ENCODE measurements at places on chromosomes 1 and 21.
A peak's percentile ranks its signal among the peaks of the same experiment; 100 is the strongest.

DNA sequence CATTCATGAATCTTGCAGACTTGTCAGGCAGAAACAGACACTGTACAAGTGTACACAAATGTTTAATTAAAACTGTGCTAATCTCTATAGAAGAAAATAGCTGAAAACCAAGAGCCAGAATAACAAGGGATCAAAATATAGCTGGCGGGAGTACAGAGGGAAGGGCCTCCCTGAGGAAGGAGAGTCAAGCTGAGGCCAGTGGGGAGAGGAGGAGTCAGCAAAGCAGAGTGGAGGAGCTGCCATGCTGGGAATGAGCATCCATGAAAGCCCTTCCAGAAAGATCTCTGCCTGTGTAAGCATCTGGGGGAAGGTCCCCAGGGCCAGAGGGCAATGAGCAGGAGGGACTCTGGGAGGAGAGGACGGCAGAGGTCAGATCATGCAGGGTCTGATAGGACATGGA lies 15.1 kb downstream of the SLAMF8 start:
- no peak for DNase-seq

DNA sequence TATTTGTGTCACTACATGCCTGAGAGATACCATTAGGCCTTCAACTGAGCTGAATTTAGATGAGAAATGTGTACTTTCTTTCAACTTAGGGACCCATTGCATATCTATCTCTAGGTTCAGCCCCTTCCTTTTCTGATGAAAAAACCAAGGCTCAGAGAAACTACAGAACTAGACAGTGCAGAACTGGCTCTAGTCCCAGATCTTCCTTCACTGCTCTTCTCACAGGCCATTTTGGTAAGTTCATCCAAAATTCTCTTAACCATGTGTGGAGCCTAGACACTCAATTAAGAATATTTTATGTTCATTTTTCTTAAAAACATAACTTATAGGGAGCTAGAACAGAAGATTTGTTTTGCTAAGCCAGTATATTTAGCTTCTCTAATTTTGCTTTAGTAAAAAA lies 128.9 kb downstream of the ASTN1 start:
- no peak for DNase-seq

DNA sequence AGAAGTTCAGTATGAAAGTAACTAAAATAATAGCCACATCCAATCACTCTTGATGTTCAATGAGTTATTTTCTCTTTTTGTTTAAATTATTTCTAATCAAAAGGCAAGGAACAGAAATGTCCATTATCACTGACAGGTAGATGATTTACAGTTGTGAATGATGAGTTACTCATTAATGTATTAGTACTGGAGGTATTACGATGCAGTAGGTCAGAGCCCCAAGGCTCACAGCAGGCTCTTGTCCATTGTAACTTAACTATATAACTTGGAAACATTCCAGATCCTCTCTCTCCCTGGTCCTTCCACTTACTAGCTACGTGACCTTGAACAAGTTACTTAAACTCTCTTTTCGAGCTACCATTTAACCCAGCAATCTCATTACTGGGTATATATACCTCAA lies 39.5 kb downstream of the CRB1 start:
- DNase-seq: no peak

DNA sequence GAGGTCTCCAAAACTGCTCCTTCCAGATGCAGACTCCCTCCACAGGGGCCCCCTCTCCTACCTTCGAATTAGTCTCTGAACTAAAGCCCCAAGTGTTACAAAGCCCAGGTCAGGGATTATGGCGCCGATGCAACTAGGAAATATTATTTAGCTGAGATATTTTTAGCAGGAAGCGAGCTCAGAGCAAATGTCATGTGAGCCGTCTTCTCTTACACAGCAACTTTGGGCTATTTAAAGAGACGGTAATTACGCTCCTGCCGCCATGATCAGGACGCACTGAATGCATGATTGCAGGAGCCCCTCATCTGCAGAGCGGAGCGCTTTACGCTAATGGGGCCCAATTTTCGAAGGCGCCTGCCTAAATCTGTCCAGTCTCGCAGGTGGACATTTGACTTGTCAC lies 55.3 kb upstream of the TARDBP start:
- no peak for DNase-seq

DNA sequence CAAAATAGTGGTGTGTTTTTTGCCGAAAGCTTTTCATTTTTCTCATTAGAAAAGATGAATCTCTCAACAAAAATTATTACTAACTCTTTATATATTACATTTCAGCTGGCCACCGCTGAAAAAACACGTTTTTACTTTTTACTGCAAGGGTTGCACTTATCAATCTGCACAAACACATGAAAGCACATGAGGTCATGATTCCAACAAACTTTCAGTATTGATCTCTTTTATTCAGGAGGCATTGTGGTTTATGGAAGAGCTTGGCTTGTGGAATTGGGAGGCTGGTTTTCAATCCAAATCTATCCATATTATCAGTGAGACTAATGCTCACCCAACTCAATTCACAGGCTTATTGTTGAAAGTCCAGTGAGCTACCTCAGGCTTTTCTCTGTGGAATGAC lies 20.6 kb upstream of the LPGAT1 start:
- DNase-seq: no peak

DNA sequence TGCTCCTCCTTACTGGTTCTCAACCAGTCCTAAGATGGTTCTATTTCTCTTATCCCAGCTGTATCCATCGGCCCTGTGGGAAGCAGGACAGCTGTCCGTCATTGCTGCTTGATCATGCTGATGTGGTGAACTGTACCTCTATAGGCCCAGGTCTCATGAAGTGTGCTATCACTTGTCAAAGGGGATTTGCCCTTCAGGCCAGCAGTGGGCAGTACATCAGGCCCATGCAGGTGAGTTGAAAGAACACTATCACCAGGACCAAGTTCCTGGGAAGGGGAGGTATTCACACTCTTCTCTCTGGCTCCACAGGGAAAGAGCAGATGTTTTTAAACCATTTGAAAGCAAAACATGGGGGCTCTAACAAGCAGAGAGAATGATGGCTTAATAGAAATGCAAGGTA lies 302.6 kb downstream of the PAPPA2 start:
- no peak for DNase-seq

GRCh38 chr1:84688463-84689061 lies 1.7 kb downstream of the SSX2IP start:
- no peak for DNase-seq

GRCh38 chr1:184954232-184954995 lies 19.9 kb downstream of the NIBAN1 start:
- no peak for DNase-seq

- no peak for DNase-seq
Observed at GRCh38 chr1:175697255-175697654, 46.1 kb downstream of the TNR start.

DNA sequence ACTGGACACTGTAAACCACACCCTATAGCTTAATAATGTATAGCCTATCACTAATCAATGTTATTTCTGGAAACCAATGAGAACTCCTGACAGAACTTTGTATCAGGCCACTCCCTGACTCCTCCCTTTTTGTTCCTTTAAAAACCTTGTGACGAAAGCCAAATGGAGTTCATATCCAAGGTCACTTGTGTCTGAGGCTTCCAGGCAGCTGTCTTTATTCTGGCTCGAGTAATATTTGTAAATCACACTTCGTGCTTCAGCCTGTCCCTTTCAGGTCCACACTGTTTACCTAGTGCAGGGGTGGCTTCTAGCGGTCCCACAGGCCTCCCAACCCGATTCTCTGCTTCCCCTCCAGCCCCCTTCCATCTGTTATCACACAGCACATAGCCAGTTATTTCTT lies 16.2 kb upstream of the CAPN9 start:
- DNase-seq: peak; percentile 69

DNA sequence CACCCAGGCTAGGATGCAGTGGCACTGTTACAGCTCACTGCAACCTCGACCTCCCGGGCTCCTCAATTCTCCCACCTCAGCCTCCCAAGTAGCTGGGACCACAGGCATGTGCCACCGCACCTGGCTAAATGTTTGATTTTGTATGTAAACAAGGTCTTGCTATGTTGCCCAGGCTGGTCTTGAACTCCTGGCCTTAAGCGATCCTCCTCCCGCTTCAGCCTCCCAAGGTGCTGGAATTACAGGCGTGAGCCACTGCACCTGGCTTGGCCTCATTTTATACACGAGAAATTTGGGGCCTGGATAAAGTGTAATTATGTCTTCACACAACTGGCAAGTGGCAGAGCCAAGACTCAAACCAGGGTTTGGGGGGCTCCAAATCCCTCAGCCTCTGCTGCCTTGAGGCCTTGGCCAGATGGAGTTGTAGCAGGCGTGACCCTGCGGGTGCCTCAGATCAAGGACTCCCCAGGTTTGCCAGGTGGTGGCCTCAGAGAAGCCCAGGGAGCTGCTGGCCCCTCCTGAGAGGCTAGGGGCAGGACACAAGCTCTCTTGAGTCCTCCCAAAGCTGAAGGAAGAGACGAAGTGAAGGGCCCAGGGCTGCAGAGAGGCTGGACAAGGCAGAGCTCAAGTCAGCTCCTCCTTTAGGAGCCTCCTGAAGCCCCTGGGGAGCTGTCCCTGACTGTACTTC lies 61.7 kb downstream of the MDM4 start:
- no peak for DNase-seq

- DNase-seq: no peak
Observed at GRCh38 chr1:229860926-229861325, 206.1 kb upstream of the GALNT2 start.

- no peak for DNase-seq
Observed at GRCh38 chr1:116854403-116854690, 55.4 kb upstream of the PTGFRN start.

- no peak for DNase-seq
Observed at GRCh38 chr1:245263529-245264095, 108.8 kb downstream of the KIF26B start.

GRCh38 chr1:186054003-186054402 lies 319.8 kb downstream of the HMCN1 start:
- no peak for DNase-seq

GRCh38 chr1:72284348-72285073 lies 2.2 kb upstream of the NEGR1 start:
- no peak for DNase-seq

DNA sequence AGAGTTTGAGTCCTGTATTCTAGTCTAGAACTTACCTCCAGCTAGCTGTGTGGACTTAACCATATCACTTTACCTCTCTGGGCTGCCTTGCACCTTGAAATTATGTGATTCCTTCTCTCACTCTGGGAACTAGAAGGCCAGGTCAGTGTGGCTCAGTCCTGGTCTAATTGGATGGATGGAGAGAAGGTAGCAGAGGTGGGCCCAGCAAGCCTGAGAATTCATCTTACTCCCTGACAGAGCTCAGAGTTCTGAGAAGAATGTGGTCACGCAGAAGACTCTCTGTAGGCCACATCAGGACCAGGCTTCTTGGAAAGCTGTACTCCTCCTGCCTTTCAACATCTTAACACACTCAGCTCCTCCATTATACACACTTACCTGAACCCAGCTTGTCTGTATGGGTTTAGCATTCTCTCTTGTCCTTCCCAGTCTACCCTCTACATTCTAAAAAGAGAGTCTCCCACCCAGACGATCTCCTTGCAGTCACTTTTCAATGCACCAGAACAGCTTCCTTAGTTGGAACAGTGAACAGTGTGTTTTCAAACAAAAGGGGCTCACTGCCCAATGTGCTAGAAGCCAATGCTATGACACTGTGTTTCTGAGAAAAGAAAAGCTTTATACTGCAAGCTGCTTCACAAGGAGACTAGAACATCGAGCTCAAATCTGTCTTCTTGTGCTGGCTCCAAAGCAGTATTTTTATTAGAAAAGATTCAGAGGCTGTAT lies 60.5 kb downstream of the CAPN9 start:
- no peak for DNase-seq

DNA sequence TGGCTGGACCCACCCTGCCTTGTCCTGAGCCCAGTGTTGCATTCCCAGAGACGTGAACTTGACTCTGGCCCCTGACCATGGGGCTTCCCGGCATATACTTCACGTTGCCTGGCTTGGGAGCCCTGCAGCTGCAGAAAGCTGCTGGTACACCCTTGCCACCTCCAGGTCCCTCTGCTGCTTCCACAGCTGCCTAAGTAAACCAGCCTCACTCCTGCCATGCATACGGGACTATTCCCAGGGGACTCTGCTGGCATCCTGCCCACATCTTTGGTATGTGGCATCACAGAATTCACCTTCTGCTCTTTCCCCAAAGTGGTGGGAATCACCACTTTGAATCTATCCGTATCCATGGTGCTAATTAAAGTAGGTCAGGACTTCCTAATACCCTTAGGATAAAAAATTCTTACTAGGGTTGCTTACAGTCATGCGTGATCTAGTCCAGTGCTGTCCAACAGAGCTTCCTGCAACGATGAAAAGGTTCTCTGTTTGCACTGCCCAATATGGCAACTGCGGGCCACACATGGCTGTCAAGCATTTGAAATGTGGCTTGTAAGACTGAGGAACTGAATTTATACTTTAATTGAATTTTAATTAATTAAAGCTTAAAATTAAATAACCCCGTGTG lies 203.0 kb downstream of the GRIK3 start:
- no peak for DNase-seq

GRCh38 chr1:154499446-154499845 lies 2.6 kb upstream of the TDRD10 start:
- DNase-seq: no peak

DNA sequence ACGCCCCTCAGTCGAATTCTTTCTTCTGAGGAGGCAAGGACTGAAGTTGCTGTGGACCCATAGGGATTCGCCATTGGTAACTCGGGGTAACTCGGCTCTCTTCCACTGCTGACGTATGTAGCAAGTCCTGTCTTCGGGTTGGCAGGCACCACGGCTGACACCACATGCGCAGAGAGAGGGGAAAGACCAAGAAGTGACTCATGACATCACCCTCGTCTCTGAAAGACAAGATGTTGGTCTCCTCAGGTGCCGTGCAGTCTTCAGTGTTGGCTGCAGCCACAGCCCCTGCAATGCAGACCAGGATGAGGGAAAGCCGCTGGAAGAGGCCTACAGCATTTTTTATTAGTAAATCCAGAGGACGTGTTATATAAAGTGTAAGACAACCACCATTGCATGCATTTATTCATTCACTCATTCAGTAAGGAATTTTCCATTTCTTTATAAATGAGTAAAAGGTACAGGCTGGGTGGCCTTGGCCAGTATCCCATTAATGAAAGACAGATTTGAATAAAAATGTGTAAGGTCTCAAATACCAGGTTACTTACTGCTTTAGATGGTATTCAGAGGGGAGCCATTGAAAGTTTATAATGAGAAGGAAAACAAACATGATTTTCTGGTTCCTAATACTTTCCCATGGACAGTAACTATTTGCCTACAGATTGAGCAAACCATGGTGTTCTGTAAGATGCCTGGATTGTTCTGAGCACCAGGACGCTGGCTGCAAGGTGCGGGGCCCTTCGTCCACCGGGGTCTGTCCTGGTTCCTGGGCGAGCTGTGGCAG lies 50.7 kb upstream of the IRF2BP2 start:
- DNase-seq: no peak

- DNase-seq: peak; percentile 63
Observed at GRCh38 chr1:19341201-19342061, 29.3 kb downstream of the SLC66A1 start.

Data from left lobe of liver (tissue), 2 donors.